ENCODE measurements at places on chromosomes 5 and 9. TPM values are rescaled to one million over a fixed set of nuclear protein-coding genes. Genes with fewer than 3 reads are reported as not detected.

Gene SPATA31A5
- polyA plus RNA-seq = not detected

Gene COMMD10
- polyA plus RNA-seq = 28.7 TPM

Gene GPRIN1
- polyA plus RNA-seq = 0.82 TPM

Gene ANKRA2
- 59.2 TPM for polyA plus RNA-seq

Gene RECK
- polyA plus RNA-seq = 6.6 TPM

Gene SOX30
- 0.16 TPM for polyA plus RNA-seq

Gene HINT2
- 68.3 TPM for polyA plus RNA-seq

Gene SLC6A3
- 14.9 TPM for polyA plus RNA-seq

Gene PCDHGB7
- polyA plus RNA-seq = 1.2 TPM

Gene AGXT2
- polyA plus RNA-seq = 0.02 TPM

Gene DRD1
- 0.41 TPM for polyA plus RNA-seq

Gene BARHL1
- 0.11 TPM for polyA plus RNA-seq

Gene SPINK6
- 9.9 TPM for polyA plus RNA-seq

Gene MAMDC2
- 1.2 TPM for polyA plus RNA-seq

Gene SLC4A9
- 0.07 TPM for polyA plus RNA-seq

Gene OR2Y1
- polyA plus RNA-seq = not detected

Gene TLR4
- 4.7 TPM for polyA plus RNA-seq

Gene BTNL3
- 0.14 TPM for polyA plus RNA-seq

Gene ORM1
- 3.4 TPM for polyA plus RNA-seq

Gene OR5C1
- 0.05 TPM for polyA plus RNA-seq

Gene ANKRD20A1
- 1.4 TPM for polyA plus RNA-seq

Gene IL33
- polyA plus RNA-seq = 14.5 TPM

Gene DDX4
- polyA plus RNA-seq = 0.57 TPM

Gene NMUR2
- polyA plus RNA-seq = 0.23 TPM

Gene TIMD4
- polyA plus RNA-seq = 14.7 TPM

Gene ENTPD2
- 0.27 TPM for polyA plus RNA-seq

Gene GABRA6
- not detected for polyA plus RNA-seq

Gene SAXO1
- 0.02 TPM for polyA plus RNA-seq

Gene OTP
- 0.18 TPM for polyA plus RNA-seq

Gene PSIP1
- polyA plus RNA-seq = 116 TPM

Gene PDE6A
- polyA plus RNA-seq = 0.16 TPM

Gene PCDHB16
- polyA plus RNA-seq = 0.27 TPM

Gene SVEP1
- 0.52 TPM for polyA plus RNA-seq

Gene LAMC3
- polyA plus RNA-seq = 2.6 TPM

Gene NUTM2G
- polyA plus RNA-seq = 0.02 TPM

Gene ARSI
- polyA plus RNA-seq = 0.59 TPM

Gene SAPCD2
- polyA plus RNA-seq = 0.87 TPM

Gene MARCOL
- polyA plus RNA-seq = not detected

Gene CKS2
- polyA plus RNA-seq = 92.7 TPM

Gene SLC34A1
- polyA plus RNA-seq = 0.02 TPM

Gene UBE2B
- 238 TPM for polyA plus RNA-seq

Gene NACC2
- polyA plus RNA-seq = 4.4 TPM

Gene PKD2L2
- 0.07 TPM for polyA plus RNA-seq

Gene GLRA1
- polyA plus RNA-seq = not detected

Gene SREK1
- polyA plus RNA-seq = 59.4 TPM

Gene UAP1L1
- 9.4 TPM for polyA plus RNA-seq
